ENCODE measurements at places on chromosomes 5 and 9.

DNA sequence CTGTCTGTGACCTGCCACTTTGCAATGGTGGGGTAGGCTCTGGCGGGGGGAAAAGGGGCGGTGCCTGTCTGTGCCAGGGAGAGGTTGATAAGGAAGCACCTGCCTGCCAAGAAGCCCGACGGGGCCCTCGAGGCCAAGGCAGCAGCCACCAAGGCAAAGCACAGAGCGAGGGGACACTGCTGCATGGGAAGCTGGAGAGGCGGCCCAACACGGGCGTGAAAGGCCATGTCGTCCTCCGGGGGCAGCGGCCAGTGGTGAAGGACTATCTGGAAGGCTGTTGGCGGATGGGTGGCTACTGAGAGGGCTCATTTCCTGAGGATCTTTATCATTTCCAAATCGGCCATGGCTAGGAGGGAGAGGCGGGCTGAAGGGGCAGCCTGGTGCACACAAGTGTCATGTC, 66.4 kb downstream of the OTULIN start:
- no peak for DNase-seq

DNA sequence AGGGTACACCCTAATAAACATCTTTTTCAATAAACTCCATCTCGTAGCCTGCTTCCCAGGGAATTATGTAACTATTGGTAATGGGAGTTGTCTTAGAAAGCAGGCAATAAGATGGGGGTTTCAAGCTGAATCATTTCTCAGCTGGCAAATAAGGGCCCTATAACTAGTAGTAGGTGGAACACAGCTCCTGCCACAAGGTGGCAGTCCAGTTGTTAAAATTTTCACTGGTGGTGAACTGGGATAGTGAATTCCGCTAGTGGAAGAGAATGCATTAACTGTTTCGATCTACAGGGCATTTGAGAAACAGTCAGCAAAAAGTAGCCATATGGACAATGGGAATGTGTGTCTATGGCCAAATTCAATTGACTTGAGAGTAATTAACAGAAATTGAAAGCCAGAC, 27.7 kb downstream of the PCDHB15 start:
- peak; percentile 27 for DNase-seq

DNA sequence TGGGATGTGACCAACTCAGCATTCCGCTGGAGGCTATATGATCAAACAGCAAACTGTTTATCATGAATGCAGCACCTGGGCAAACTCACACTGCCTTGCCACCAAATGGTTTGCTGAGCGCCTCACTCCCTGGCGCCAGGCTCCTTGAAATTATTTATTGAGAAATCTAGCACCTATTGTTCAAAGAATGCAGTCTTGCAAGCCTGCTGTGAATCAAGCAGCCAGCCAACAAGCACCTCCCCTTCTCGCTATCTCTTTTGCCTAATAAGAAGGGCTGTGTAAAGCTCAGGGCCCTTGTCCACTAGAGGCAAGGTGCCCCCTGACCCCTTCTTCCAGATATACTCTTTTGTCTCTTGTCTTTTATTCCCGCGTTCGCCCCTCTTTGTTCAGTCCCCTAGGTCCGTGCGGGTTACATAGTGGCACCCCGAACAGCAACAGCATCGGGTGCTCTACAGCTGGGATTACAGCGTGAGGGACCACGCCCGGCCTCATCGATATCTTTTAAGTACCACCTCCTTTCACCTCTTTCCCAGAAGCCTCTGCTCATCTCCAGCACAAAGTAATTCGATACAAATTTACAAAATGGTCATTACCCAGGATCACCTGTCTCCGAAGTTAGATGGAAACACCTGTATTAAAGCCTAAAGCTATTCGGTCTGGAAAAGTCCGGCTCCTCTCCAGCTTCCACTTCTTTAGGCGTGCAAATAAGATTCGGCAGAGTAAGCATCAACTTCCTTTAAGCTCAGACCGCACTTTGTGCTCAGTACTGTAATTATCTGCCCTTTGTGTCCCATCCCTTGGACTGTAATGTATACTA, 896 bp downstream of the RIGI start:
- DNase-seq = peak; percentile 49

DNA sequence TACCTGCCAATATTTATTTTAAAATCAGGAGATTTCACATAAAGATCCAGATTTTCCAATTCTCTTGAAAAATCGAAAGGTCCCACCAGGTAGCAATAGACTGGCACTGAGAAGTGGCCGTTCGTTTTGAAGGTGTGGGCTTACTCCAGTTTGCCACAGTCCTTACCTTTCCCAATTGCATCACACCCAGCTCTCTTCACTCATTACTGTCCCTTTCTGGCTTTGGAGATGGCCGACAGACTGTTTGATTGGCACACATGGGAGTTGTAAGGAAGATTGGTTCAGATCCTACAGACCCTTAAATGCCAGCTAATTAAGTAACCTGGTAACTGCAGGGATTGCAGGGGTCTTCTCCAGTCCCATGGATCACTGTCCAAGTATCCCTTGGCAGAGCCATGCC, 68.7 kb upstream of the LARP1 start:
- no peak for DNase-seq

- no peak for DNase-seq
These were observed 58.5 kb downstream of the MACROH2A1 start for GRCh38 chr5:135340568-135340967.

- DNase-seq = no peak
These were observed 26.9 kb downstream of the ADGRV1 start for GRCh38 chr5:90585337-90585986.

Data from DMS53 (cell line).